ENCODE measurements at places on chromosomes 11 and 22.

- no peak for DNase-seq
These were observed 795.5 kb downstream of the METTL15 start for GRCh38 chr11:28903716-28904115.

- no peak for DNase-seq
These were observed 13.6 kb downstream of the KCTD17 start for GRCh38 chr22:37065180-37065579.

DNA sequence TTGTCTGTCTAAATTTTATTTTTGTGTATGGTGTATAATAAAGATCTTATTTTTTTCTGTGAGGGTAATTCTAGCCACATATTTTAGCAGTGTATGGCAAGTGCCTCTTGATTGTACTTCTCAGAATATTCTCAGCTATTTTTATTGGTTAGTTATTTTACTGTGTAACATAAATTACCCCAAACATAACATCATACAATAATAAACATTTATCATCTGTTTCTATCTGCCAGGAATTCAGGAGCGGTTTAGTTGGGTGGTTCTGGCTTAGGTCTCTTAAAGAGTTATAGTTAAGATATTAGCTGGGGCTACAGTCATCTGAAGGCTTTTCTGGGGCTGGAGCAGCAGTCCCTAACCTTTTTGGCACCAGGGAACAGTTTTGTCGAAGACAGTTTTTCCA, 47.8 kb downstream of the PPFIBP2 start:
- no peak for DNase-seq

- no peak for DNase-seq
These were observed 28.0 kb upstream of the TMEM45B start for GRCh38 chr11:129787532-129788155.

- DNase-seq, result no peak
These were observed 6.7 kb upstream of the SEPTIN5 start for GRCh38 chr22:19707347-19708290.

GRCh38 chr11:133656082-133656635, 123.9 kb upstream of the OPCML start:
- DNase-seq, result no peak

DNA sequence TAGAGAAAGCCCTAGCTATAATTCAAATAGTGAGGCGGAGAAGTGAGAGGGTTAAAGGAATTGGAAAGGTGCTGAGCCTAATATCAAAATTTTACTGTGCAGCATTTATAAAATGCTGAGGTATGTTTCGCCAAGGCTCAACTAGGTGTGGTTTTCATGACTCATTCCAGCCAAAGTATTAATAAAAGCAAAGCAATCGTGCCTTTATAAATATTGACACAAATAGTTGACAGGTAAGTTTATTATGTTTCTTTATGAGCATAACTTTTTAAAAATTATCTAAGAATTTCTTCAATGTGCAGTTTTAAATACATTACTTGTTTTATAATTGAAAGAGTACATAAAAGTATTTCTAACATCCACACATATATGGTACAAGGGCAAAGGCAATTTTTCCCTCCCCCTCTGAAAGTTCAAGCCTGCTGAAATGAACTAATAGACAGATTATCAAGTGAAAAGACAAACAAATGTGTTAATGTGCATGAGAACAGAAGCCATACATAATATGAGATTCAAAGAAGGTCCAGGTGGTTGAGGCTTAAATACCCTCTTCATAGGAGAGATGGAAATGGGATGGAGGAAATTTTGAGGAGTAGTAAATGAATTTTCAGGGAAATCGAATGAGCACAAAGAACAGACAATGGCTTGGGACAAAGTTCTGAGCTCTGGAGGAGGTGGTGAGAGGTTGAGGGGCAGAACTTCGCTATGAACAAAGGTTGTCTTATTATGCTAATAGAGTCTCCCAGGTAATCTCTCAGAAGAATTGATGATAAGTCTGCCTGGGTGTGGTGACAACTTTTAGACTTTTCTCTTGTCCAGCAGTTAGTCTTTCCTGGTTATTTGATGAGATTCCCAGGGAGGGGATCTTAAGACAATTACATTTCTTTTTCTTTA, 326.5 kb downstream of the BUD13 start:
- DNase-seq, result no peak

DNA sequence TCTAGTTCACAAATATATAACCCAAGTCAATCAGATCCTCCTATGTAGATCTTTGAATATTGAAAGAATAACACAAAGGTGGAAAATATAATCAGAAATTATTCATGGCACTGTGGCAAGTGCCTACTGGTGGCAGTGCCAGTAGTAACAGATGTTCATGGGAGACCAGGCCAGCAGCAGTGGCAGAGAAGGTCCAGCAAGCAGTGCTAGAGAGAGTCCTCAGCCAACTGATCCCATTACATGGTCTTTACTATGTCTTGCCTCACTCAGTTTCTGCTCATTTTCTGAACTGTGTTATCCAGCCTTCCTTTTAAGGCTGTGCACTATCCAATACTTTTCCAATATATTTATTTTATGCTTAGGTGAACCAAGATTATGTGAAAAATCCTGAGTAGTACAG, 124.9 kb downstream of the MRTFA start:
- DNase-seq, result no peak

- DNase-seq, result no peak
These were observed 69.9 kb downstream of the SLC5A12 start for GRCh38 chr11:26651916-26652315.
